ENCODE measurements at places on chromosomes 16 and 17.
A peak's percentile ranks its signal among the peaks of the same experiment; 100 is the strongest.

DNA sequence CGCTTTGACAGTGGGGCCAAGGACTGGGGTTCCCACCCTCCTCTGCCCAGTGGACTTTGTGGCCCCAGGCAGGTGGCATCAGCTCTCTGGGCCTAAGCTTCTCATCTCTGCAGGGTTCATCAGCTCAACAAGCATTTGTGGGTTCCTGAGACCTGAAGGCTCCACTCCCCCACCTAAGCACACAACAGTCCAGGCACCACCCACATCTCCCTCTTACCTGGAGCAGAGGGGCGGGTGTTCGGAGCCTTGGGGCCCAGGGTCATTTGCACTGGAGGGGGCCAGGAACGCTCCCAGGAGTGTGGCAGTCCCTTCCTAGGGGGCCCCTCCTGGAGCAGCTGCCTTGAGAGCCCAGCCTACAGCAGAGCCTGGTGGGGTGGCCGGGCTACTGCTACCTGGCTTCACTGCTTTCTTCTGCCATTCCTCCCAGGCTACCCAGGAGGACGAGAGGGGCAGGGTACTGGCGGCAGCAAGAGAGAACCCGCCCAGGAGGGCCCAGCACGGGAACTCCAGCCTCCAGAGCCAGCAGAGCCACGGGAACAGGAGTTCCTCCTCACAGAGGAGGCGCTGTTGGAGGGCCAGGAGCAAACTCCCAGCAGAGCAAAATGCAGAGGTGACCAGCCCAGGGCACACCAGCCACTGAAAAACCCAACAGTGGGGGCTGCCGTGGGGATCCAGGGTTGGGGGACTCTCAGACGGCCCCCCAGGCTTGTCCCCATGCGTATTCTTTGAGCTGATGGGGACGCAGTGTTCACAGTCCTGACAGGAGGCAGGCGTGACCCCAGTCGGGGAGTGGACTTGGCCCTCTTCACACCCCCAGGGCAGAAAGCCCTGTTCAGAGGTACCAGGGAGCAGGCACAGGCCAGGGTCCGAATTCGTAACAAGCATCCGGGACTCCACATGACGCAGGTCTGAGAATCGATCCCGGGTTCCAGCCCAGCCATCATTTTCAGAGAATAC lies 35.1 kb upstream of the SLC38A10 start:
- DNase-seq: peak; percentile 93

- no peak for DNase-seq
These were observed 8.7 kb downstream of the SMURF2 start for GRCh38 chr17:64653325-64653984.

DNA sequence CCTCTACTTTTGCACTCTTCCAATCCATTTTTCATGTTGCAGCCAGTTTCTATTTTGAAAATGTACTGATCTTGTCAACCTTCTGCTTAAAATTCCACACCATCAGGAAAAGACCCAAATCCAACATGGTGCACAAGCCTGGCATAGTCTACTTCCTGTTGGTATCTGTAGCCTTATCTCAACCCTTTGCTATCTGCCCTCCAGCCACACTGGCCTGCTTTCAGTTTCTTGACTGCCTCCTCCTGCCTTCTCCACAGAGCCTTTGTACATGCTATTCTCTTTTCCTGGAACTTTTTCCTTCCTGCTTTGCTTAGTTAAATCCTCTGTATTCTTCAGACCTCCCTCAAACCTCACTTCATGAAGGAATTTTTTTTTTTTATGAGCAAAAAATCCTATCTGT lies 31.5 kb downstream of the NLRP1 start:
- no peak for DNase-seq

DNA sequence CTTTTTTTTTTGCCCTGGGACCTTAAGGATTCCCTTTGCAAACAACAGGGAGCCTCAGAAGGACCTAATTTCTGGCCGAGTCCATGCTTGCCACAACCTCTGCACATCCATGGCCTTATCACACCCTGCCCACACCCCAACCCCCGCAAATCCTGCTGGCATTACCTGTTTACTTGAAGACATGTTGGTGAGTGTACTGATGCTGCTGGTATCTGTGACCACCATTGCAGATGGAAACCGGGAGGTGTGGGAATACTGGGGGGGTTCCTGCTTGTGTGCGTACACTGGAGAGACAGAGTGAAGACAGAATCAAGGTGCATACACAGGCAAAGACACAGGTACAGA lies 46.0 kb downstream of the HNF1B start:
- DNase-seq: no peak

GRCh38 chr17:35229638-35230037 lies 13.2 kb upstream of the SLFN5 start:
- DNase-seq: no peak

DNA sequence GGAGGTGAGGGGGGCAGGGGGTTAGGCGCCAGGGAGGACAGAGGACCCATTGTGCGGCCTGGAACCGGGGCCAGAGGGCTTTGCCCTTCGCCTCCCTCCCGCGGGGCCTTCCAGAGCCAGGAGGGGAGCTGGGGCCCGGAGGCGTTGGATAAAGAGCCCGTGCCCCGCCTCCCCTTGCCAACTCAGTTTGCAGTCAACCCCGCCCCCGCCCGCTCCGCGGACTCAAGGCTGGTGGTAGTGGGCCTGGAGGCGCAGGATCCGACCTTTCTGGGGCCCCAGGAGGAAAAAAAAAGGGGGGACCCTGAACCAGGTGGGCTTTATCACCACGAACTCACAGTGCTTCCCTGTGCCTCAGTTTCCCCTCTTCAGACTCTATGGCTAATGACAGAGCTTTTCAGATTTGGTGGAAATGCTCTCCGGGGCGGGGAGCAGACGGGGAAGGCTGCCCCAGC lies 2.0 kb upstream of the SPHK1 start:
- DNase-seq: no peak

- DNase-seq: peak; percentile 53
These were observed 25.0 kb upstream of the ADAM11 start for GRCh38 chr17:44733753-44734152.

DNA sequence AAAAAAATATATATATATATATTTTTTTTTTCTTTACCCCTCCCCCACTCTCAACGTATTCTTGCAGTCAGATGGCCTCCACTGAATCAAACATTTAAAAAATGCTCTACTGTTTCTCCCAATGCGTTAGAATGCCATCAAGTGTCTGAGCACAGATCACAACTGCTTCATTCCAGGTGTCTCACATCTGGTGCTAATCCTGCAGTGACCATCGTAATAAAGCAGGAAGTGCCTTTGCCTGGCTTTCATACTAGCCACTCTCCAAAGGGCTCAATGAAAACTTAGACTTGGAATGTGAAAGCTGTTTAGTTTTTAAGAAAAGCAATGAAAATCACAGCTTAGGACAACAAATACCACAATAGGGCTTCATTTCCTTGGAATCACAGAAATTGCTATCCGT lies 37.2 kb downstream of the SKAP1 start:
- no peak for DNase-seq

DNA sequence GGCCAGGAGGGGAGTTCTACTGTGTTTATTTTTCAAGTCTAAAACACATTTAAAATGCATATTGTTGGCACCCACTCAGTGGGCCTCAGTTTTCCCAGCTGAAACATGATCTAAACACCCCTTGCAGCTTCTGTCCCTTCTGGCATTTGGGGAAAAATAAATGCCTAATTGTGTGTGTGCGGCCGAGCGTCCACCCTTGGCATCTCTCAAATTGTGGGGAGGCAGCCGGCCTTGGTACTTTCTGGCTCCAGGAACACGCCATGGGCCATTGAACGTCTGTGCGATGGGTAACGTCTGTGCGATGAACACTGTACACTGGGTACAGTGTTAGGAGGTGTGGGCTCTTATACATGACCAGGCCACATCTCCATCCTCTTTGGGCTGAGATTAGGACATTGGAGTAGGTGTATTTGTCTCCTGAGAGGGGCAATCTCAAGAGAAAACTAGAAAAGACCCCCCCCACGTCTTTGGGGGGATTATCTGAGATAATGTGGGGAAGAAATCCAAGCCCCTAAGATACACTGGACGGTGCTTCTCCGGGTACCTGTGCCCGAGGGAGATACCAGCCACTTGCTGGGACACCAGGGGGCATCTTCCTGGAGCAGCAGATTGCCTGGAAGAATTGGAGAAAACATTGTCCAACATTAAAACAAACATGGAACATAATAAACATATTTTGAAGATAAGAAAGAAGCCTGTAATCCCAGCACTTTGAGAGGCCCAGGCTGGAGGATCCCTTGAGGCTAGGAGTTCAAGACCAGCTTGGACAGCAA lies 54.9 kb downstream of the RAB11FIP4 start:
- no peak for DNase-seq

- DNase-seq: no peak
These were observed 26.4 kb downstream of the PITPNC1 start for GRCh38 chr17:67403483-67403882.

GRCh38 chr17:1010586-1010985 lies 13.7 kb downstream of the TIMM22 start:
- no peak for DNase-seq

- no peak for DNase-seq
These were observed 778.7 kb upstream of the CDH8 start for GRCh38 chr16:62814891-62815290.

- no peak for DNase-seq
These were observed 37.5 kb upstream of the GSG1L start for GRCh38 chr16:28100810-28101532.

DNA sequence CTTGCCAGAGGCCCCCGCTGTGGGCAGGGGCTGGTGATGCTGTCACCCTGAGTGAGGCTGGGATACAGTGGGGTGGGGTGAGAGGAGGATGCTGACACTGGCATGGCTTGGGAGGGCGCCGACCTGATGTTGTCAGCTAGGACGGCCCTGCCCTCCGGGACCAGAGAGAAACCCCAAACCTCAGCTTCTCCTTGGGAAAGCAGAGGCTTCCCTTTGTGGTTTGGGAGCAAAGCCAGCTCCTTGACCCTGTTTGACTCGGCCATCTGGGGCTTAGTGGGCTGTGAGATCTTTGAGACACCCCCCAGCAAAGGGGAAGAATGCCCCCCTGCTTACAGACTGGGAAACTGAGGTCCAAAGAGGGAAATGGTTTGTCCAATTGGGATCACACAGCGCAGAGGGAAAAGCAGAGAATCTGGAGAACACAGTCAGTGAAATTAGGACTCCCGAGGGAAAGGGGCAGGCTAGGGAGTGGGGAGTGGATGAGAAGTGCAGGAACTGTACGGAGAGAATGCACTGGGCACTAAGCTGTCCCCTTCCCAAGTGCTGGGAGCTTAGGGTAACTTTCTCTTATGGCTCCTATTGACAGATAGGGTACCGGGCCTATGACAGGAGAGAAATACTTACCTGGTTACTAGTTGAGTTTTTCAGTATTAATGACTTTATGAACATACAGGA lies 40.7 kb upstream of the DLX4 start:
- DNase-seq: no peak

GRCh38 chr17:35804658-35805192 lies 4.6 kb upstream of the TAF15 start:
- peak; percentile 85 for DNase-seq

DNA sequence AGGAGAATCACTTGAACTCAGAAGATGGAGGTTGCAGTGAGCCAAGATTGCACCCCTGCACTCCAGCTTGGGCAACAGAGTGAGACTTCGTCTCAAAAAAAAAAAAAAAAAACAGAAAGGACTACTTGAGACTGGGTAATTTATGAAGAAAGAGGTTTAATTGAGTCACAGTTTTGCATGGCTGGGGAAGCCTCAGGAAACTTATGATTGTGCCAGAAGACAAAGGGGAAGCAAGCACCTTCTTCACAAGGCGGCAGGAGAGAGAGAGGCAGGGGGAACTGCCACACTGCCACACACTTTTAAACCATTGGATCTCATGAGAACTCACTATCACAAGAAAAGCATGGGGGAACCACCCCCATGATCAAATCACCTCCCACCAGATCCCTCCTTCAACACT lies 9.0 kb upstream of the MILR1 start:
- no peak for DNase-seq

- no peak for DNase-seq
These were observed 46.6 kb downstream of the MRM3 start for GRCh38 chr17:828761-829160.

GRCh38 chr17:67685351-67685750 lies 32.4 kb upstream of the NOL11 start:
- no peak for DNase-seq

DNA sequence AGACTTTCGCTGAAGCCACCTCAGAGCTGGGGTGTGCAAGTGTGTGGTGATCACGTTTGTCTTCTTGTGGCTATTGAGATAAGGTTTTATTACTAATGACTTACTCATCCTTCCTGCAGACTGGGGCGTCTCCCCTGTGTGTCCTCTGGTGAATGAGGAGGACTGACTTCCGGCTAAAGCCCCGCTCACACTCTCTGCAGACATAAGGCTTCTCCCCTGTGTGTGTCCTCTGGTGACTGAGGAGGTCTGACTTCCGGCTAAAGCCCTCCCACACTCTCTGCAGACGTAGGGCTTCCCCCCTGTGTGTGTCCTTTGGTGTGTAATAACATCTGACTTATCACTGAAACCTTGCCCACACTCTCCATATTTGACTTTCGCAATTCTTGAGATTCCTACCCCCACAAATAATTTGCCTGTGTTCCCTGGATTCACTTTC lies 19.4 kb downstream of the PRDM7 start:
- peak; percentile 75 for DNase-seq

DNA sequence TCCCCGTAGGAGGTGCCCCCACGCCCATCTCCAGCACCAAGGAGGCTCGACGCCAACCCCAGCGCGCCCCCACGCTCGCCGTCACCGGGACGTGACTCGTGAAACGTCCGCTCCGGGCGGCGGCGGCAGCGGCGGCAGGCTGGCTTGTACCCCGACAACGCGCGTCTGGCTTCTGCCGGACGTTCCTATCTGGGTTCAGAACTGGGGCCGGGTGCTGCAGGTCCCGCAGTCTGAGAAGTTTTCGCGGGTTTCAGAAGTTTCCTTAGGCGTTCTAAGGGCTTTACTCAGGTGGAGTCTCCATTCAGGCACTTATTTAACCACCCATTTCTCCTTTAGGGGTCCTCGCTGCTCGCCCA lies 672 bp upstream of the ALKBH5 start:
- DNase-seq: peak; percentile 86

DNA sequence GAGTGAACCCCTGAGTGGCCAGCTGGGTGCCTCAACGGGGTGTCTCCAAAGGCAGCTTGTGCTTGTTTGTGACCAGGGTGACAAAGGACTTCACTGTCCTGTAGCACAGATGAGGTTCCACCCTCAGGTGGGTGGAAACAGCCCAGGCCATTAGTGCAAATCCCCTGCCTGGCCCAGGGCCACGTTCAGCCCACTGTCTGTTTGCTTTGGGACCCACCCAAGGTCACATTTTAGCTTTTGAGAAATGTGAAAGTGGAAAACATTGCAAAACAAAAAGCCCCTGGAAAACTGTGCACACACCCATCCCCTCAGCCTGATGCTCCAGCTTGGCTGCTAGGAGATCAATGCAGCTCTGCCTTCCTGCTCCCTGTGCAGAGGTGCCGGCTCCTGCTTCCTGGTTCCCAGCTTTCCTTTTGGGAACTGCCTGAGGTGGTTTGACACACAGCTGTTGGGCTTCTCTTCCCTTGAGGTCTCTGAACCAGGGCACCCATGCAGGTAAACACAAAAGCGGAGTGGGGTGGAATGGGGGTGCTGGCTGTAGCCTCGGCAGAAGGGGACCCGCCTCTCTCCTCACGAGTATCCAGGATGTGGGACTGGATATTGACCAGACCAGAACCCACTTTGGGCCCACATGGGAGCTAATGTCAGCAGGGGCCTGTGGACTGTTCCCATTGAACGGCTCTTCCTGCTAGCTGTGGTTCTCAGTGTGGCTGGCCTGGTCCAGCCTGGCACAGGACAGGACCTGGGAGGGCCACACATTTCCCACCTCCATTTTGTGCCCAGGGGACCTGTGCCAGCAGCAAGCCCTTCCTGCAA lies 7.9 kb upstream of the SPHK1 start:
- no peak for DNase-seq

- DNase-seq: no peak
These were observed 44.0 kb downstream of the NSRP1 start for GRCh38 chr17:30160419-30161172.

- DNase-seq: peak; percentile 59
These were observed 29.9 kb downstream of the SMARCE1 start for GRCh38 chr17:40617678-40618240.
